ENCODE measurements at places on chromosomes 3 and 15.

DNA sequence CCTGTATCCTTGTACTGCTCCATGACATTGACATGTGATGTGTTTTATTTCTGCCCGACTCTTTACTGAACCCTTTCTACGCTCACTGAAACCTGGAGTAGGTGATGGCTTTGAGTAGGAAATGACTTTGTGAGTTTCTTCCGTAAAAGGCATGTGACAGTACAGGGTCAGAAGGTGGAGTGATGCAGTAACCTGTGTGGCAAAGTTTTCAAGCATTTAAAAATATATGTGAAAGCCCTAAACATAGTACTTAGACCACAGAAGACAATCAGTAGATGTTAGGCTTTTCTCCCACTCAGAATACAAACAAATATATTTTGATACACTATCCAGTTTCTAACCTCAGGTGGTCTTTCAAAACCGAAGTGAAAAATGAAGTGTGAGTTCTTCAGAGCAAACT is 31.3 kb upstream of the SACM1L start:
- no peak for DNase-seq

DNA sequence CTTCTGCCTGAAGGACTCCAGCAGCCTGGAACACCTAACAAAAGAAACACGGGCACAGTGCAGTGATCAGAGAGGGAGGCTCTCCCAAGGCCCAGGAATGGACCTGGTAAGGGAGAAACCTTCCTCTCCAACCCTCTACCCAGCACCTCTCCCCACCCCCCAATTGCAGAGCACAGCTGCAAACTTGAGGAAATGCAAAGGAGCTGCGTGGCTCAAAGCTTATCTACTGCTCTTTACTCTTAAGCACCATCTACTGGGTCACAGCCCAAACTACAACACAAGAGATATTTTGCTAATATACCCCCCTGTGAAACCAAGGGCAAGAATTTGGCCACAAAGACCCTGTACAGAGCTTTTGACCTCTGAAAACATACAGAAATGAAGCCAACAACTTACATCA is 328.3 kb downstream of the OXSM start:
- no peak for DNase-seq

- DNase-seq: peak; percentile 64
Measured at GRCh38 chr3:97917813-97918536, 54.3 kb downstream of the RIOX2 start.

GRCh38 chr3:158991146-158991705 is 189.4 kb downstream of the MFSD1 start:
- DNase-seq: no peak

DNA sequence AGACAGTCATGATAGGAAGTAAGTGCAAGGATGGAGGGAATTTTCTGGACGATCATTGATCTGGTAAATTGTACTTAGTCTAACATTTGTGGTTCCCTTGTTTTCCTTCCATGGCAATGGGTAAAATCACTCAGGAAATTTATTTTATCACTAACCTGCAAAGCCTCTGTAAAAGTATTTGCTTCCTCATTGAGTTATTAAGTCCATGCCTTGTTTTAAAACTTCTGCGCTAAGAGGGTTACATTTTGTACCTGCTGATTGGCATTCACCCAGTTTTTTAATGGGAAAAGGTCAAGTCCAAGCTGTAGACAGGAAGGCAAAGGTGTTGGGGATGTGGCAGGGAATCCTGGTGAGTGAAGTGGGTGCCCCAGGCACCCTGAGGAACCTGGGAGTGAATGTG is 146.2 kb upstream of the NR2F2 start:
- no peak for DNase-seq

DNA sequence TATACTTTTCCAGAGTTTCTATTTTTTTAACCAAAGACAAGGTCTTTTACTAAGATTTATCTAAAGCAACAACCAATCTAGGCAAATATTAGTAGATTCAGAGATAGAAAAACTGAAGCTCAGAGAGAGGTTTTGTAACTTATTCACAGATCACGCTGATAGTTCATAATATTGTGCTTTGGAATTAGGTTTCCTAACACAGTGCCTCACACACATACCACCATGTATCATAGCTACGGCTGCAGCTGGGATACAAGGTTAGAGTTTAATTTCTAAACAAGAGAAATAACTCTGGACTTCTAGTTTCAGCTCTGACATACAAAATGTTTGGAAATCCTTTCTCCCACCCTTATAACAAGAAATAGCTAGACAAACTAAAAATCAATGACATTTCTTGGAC is 565.7 kb downstream of the PYDC2 start:
- no peak for DNase-seq

DNA sequence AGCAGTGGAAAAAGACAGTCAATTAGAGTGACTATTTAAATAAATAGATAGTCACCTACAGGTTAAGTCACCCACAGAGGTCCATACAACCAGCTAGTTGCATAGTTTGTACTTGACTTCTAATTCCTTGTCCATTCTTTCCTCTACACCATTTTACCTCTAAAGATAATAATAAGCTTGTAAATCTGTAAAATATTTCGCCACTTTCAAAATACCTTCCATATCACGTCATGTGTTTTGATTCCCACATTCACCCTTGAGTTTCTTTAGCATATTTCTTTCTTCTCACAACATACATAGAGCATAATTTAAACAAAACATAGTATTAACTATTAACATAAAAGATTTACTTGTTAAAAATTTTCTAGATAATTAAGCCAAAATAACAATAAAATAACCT is 689.6 kb downstream of the MECOM start:
- no peak for DNase-seq

GRCh38 chr3:61353382-61353781 is 102.1 kb upstream of the FHIT start:
- DNase-seq: no peak

- no peak for DNase-seq
Measured at GRCh38 chr3:49664300-49664699, 9.9 kb upstream of the APEH start.

GRCh38 chr15:37099319-37100108 is 835 bp downstream of the MEIS2 start:
- DNase-seq: no peak

- DNase-seq: no peak
Measured at GRCh38 chr3:176442326-176442725, 755.0 kb downstream of the TBL1XR1 start.

DNA sequence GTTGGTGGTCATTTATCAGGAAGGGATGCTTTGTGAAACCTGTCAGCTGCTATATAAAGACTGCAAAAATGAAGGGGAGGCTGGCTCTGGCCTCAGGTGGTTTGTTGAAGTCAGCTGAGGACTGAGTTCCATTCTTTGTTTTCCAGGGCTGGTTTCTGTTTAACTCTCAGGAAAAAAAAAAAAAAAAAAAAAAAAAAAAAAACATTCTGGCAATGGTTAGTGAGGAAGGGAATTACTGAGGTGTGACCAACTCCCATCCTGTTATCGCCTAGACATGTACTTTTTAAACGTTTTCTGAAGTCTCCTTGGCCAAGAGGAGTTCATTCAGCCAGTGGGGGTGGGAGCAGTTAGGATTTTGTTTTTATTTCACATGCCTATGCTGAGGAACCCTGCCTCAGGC is 316.3 kb downstream of the OXSM start:
- no peak for DNase-seq

- no peak for DNase-seq
Measured at GRCh38 chr3:11381141-11381540, 108.9 kb downstream of the ATG7 start.

DNA sequence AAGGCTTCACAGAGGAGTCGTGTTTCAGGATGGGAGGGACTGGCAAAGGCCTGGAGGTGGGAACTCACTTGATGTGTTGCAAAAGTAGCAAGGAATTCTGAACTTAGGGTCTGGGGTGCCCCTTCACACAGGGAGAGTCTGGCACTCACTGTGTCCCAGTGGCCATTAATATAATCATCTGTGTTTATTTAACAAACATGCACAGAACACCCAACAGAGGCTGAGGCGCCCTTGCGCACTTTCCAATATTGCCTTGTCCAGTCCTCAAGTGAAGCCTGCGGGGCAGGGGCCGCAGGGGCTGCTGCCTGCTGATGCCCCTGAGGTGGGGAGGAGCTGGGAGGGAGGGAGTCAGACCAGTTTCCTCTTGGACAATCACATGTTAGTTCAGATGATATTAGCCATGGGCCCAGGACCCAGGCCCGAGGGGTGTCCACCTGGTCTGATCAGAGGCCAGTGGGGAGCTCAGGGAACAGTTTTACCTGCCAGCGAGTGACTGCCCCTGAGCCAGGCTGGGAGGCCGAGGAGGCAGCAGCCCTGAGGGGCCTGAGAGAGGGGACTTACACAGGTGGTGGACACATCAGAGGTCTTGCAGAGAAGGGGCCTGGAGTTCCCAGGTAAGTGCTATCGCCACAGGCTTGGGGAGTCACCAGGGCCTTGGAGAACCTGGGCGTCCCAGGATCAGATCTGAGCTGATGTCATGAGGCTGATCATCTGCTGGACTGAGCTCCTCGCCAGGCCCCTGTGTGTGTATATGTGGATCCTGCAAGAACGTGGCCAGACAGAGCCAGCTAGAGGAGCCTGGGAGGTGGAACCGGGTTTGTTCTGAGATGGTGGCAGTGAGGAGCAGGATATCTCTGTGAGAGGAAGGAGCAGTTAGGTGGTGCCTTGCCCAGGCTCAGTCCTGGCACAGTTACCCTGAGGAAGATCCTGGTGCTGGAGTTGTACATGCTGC is 13.8 kb upstream of the TXNRD3 start:
- no peak for DNase-seq

DNA sequence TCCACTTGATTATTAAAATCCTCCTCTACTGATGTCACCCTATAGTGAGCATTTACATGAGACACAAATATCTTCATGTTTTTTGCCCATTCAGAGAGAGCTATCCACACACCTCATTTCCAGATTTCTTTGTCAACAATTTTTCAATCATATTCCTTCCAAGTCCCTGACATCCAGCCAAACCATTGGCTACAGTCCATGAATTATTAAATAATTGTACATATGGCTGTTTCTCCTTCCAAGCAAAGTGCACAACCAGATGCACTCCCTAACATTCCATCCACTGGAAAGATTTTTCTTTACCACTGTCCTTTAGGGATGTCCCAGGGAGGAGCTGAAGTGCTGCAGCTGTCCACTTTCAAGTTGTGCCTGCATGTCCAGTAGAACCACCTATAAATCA is 328.0 kb upstream of the MDFIC2 start:
- no peak for DNase-seq

DNA sequence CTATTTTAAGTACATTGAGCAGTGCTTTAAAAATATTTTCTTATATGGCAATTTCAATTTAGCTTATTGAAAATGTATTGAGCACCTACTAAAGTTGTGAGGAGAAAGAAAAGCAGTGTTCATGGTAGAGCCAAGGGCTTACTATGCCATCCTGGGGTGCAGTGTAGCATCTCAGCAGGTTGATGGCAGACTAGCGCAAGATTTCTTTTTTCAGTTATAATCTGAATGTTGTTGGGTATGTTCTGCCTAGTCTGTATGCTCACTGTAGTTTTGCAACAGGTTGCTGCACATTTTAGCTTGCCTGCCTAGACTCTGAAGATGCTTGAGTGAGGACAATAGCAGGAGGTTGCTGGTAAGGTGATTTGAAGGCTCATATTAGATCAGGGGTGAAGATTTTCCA is 103.1 kb upstream of the UNC13C start:
- DNase-seq: no peak

DNA sequence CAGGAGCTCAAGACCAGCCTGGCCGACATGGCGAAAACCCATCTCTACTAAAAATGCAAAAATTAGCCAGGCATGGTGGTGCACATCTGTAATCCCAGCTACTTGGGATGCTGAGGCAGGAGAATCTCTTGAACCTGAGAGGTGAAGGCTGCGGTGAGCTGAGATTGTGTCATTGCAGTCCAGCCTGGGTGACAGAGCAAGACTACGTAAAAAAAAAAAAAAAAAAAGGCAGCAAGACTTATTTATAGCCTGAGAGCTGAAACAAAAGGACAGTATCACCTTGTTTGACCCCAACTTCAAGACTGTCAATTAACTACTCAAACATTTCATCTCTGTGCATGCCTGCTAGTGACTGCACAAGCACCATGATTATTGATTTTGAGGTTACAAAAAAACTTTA is 478.9 kb upstream of the GBE1 start:
- no peak for DNase-seq

DNA sequence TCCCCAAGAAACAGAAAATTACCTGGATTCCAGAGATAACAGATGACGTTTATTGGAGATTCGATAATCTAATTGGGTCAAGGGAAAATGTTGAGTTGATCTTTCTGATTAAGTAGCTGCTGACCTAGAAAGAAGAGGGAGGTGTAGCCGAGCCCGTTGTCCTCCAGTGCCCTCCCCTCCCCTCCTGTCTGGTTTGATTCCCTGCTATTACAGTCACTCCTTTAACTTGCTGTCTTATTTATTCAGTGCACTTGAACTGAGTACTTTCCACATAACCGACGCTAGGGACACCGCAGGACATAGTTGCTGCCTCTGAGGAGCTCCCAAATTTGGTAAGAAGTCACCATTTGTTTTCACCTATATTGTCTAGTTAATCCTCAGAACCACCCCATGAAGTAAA is 103.7 kb downstream of the AQP9 start:
- DNase-seq: no peak

- no peak for DNase-seq
Measured at GRCh38 chr3:196916221-196916620, 26.1 kb downstream of the NCBP2 start.

DNA sequence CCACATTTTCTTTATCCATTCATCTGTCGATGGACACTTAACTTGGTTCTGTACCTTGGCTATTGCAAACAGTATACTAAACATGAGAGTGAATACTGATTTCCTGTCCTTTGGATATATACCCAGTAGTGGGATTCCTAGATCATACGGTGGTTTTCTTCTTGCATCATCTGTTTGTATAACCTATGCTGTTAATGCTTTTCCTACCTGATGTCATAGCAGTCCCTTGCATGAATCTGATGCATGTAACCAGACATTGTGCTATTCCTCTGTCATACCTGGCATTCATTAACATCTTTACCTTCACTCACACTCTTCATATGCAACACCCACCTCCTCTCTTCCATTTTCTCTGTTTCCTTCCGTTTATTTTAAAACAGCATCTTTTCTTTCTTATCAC is 185.2 kb downstream of the KLHL25 start:
- DNase-seq: no peak

DNA sequence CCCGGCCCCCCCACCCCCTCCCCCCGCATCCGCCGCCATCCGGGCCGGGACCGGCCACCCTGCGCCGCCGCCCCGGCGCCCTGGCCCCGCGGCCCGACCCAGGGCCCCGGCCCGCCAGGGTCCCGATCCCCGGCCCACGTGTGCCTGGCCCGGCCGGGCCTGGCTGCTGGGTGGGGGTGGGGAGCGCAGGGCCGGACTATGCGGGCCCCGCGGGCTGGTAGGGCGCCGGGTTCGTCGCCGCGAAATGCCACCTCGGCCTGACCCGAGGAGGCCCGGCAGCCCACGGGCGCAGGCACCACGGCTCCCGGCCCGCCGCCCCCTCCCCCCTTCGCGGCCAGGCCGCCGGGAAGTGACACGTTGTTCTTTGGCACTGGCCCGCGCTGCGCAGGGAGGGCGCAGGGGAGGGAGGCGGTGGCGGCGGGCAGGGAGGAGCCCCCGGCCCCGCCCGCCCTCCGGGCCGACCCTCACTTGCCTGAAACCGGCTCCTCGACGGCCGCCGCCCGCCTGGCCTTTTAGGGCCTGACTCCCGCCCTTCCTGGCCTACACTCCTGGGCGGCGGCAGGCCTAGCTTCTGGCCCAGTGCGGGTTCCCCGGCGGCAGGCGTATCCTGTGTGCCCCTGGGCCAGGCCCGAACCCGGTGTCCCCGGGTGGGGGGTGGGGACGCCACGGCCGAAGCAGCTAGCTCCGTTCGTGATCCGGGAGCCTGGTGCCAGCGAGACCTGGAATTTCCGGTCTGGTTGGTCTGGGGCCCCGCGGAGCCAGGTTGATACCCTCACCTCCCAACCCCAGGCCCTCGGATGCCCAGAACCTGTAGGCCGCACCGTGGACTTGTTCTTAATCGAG is 515 bp downstream of the EIF4G1 start:
- DNase-seq: peak; percentile 73

All from AG09319 (cell line).